Large intestine (tissue), 12 donors: ENCODE measurements at places on chromosomes 13 and 19.

GRCh38 chr13:113179374-113180230 is 21.2 kb downstream of the PROZ start:
- DNase-seq: no peak

GRCh38 chr13:79805317-79805716 is 324.4 kb downstream of the NDFIP2 start:
- DNase-seq: no peak

DNA sequence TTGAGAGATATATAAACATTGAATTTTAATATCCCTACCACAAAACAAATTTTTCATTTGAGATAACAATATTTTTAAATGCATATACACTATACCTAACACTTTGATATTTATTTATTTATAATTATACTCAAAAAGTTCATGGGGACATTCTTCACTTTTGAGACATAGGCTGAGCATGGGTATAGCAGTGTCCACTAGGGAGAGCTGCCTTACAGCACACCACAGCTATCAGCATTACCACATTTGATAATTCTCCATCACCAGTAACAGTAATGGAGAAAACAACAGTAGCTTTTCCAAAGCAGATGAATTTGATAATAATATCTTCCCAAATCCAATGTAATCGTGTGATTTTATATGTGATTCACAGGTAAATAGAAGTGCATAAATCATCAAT is 626.1 kb downstream of the DACH1 start:
- DNase-seq: no peak

DNA sequence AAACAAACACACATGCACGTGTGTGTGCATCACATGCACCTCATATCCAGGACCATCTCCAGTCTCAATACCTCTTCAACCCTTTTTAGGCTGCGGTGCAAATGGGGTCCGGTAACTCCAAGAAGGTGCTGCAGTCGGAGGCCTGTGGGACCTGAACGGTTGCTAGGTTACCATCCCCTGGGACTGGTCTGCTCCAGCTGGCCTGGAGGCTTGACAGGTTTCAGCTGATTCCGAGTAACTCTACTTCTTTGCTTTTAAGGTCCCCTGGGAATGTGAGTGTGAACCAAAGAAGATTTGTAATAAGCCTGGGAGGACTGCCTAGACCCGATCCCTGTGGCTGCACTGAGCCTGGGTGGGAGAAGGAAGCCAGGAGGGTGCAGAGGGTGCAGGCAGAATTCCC is 117.5 kb downstream of the CCNA1 start:
- no peak for DNase-seq

DNA sequence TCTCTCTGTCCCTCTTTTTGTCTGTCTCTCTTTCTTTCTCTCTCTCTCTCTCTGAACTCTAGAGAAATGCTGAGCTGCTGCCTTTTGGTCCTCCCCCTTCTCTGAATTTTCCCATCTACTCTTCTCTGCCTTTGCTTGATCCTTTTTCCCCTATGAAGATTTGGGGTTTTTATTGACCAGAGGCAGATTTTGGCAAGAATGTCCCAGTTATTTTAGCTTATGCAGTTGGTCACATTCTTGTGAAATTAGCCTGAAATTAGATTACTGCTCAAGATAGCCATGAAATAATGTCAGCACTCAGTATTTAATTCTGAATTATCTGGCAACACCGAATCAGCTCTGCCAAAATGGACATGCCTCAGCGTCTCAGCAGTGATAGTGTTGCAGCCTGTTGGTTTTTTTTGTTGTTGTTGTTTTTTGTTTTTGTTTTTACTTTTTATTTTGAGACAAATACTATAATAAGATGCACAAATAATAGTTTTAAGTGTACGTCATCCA is 17.2 kb upstream of the SPART start:
- no peak for DNase-seq
